ENCODE measurements at places on chromosomes 1 and 21.

GRCh38 chr1:236870721-236871120, 75.6 kb downstream of the MTR start:
- DNase-seq: no peak

DNA sequence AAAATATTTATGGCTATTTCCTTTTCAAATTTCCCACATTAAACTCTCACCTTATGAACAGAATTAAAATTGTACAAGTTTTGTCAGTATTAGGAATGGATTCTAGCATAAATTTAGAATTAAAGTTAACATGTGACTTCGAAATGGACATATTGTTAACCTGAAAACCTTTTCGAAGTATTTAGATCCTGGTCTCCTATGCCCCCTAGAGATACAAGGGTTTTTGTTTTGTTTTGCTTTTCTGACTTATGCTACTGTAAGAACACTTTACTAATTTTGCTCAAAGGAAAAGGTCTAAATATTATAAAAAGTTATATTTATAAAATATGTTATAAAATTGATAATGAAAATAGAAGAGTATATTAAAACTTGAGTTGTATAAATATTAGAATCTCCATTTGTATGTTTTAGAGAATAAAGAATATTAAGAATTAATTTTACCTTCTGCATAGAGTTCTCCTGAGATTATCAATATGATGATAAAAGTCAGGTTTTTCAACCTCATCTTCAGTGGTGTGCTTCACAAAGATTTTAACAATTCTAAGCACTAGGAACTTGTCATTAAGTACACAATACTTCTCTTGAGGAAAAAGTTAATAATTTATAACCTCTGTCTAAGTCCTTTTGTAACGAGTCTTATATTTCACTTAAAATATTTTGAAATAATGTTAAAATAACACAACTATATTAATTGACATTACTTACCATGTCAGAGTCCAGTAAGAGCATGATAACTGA, at the start of gene F13B:
F13B (minus strand) TSS at position 542 of the 738 bp plus-strand sequence; CDS start at position 505, 37 bp downstream.
- DNase-seq: no peak

GRCh38 chr21:32708069-32708468, 19.7 kb downstream of the SYNJ1 start:
- no peak for DNase-seq

GRCh38 chr1:223765036-223765718, 52.8 kb downstream of the CAPN2 start:
- DNase-seq: no peak

DNA sequence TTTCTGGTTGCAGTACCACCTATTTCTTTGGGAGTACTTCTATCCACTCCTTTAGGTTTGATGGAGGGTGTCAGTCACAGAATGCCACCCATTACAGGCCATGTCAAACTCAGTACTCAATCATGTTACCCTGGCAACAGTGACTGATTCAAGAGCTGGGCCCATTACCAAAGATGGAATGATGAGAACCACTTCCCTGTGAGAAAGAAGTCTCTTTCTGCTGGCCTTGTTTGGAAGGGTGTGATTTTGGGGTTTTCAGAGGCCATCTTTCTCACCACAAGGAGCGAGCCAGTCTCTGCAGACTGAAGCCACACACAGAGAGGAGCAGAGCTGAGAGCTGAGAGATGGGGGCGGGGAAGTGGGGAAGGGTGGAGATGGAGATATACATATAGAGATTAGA, 13.9 kb upstream of the STUM start:
- DNase-seq: no peak

Data from brain (organoid and tissue), 16 donors.